ENCODE measurements at places on chromosomes 5 and 9. TPM values are rescaled to one million over a fixed set of nuclear protein-coding genes. Genes with fewer than 3 reads are reported as not detected.

PNPLA7 gene
- 1.4 TPM for total RNA-seq

SPOCK1 gene
- total RNA-seq, result 173 TPM

PCDHGC3 gene
- 31.0 TPM for total RNA-seq

RNF180 gene
- total RNA-seq, result 4.0 TPM

CCIN gene
- total RNA-seq, result 1.7 TPM

ATP6V0E1 gene
- total RNA-seq, result 351 TPM

MARCHF11 gene
- total RNA-seq, result not detected

ANKRD20A1 gene
- under 0.01 TPM for total RNA-seq

ELOVL7 gene
- under 0.01 TPM for total RNA-seq

SHB gene
- 29.9 TPM for total RNA-seq

DMGDH gene
- 3.7 TPM for total RNA-seq

PRRT1B gene
- not detected for total RNA-seq

POU5F2 gene
- 0.85 TPM for total RNA-seq

TLX3 gene
- total RNA-seq, result not detected

CARTPT gene
- not detected for total RNA-seq

All from regular cardiac myocyte (primary cell).